Stimulated activated CD8-positive, alpha-beta memory T cell treated with anti-CD3 and anti-CD28 coated beads, Interleukin-12 subunit alpha, Interleukin-12 subunit beta, amount 100 ng/mL, for 4 hours (primary cell): ENCODE measurements at places on chromosomes 7 and 10.
A peak's percentile ranks its signal among the peaks of the same experiment; 100 is the strongest.

- no peak for DNase-seq
Measured at GRCh38 chr10:117896517-117896916, 150.2 kb downstream of the RAB11FIP2 start.

- no peak for DNase-seq
Measured at GRCh38 chr10:47033081-47033480, 121.9 kb downstream of the PTPN20 start.

- no peak for DNase-seq
Measured at GRCh38 chr10:1454951-1455350, 282.4 kb downstream of the ADARB2 start.

DNA sequence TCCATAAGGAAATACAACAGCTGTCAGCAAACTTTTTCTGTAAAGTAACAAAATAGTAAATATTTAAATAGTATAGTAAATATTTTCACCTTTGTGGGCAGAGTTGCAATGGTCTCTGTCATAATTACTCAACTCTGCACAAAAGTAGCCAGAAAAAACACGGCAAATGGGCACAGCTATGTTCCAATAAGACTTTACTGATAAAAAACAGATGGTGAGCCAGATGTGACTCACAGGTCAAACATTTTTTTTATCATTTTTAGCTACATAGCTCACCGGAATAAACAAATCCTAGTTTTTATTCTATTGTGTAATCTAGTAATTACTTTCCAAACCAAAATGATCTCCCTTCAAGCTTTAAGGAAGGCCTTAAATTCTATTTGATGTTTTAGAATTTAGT, 55.3 kb downstream of the NCAPG2 start:
- DNase-seq: no peak

DNA sequence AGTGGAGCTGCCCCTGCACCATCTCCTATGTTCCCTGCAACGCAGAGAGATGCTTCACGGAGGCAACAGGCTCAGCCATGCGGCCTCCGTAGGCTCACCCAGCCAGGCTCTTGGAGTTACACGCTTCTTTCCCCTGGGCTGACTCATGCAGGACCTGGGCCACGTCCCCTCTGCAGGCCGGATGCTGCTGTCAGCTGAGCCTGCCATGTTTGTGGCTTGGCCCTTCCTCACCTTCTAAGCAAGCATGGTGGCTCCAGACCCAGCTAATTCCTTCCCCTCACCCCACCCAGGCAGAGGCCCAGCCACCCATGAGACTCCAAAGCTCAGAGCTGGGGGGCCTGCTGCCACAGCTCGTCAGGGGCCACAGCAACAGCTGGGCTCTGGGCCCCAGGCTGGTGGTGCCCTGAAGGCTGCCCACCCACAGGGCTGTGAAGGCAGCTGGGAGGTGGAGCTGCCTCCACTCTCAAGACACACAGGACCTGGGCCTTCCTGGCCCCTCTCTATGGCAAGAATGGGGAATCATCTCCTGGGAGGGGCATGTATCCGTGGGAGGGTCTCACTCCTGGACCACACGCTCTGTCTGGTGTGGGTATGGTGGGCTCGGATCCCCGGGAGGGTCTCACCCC, 219.6 kb downstream of the ELFN1 start:
- no peak for DNase-seq

DNA sequence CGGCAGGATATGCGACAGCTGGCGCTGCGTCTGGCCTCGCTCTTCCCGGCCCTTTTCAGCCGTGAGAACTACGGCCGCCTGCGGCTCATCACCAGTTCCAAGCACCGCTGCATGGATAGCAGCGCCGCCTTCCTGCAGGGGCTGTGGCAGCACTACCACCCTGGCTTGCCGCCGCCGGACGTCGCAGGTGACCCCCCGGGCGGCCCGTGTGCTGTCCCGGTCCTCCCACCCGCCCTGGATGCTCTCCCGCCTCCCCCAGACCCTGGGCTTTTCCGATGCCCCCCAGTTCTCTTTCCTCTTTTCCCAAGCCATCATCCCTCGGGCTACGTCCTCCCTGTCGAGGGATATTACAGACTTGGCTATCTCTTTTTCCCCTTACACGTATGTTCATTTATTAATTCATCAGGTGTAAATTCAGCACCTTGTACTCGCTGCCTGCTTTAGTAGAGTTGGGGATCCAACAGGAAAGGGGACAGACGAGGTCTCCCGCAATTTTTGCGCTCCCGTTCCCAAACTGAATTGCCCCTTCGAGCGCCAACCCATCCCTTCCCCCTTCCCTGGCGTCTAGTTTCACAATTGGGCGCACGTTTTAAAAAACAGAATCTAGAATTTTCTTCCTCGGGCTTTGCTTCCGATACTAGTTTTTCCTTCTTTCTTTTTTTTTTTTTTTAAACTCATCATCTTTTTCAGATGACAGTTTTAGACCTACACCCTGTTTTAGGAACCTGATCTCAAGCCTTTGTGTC, 846 bp downstream of the MINPP1 start:
- peak; percentile 21 for DNase-seq

- no peak for DNase-seq
Measured at GRCh38 chr10:122362621-122363020, 11.9 kb upstream of the PLEKHA1 start.

- no peak for DNase-seq
Measured at GRCh38 chr10:5964736-5965135, 12.6 kb downstream of the IL15RA start.
